ENCODE measurements at places on chromosomes 7 and 10.
A peak's percentile ranks its signal among the peaks of the same experiment; 100 is the strongest.

DNA sequence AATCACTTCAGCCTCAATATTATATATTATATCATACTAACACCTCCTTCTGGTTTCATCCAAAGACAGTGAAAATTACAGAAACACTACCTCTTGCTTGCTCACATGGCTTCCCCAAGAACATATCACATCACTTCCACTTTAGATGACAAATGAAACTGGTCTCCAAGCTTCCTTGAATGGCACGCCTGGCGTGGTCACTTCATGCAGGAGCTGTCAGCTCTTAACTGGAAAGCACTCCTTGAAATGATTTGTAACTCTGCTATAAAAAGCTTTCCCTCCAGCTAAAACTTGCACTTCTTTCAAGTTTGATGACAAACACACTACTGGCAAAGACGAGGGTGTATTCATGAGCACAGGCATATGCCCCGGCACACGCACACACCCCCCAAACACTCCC, 84.1 kb upstream of the INHBA start:
- DNase-seq: no peak

DNA sequence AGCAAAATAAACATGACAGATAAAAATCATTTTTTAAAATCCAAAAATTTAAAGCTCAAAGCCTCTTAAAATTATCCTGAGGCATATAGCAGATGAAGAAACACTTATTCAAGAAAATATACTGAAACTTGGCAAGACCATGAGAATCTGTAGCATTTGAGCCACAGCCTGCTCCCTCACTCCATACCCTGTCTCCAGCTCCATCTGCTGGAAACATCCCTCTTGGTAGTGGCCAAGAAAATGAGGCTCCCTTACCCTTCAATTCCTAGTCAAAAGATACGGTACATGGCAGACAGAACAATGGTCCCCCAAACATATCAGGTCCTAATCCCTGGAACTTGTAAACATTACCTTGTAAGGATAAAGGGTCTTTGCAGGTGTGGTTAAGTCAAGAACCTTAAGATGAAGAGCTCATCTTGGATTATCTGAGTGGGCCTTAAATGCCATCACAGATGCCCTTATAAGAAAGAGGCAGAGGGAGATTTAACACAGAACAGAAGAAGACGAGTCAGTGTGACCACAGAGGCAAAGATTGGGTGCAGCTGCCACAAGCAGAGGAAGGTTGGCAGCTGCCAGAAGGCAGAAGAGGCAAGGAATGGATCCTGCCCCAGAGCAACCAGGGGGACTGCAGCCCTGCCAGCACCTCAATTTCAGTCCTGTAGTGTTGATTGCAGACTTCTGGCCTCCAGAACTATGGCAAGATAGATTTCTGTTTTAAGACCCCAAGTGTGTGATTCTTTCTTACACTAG, 149.4 kb downstream of the ZNF248 start:
- DNase-seq: no peak

DNA sequence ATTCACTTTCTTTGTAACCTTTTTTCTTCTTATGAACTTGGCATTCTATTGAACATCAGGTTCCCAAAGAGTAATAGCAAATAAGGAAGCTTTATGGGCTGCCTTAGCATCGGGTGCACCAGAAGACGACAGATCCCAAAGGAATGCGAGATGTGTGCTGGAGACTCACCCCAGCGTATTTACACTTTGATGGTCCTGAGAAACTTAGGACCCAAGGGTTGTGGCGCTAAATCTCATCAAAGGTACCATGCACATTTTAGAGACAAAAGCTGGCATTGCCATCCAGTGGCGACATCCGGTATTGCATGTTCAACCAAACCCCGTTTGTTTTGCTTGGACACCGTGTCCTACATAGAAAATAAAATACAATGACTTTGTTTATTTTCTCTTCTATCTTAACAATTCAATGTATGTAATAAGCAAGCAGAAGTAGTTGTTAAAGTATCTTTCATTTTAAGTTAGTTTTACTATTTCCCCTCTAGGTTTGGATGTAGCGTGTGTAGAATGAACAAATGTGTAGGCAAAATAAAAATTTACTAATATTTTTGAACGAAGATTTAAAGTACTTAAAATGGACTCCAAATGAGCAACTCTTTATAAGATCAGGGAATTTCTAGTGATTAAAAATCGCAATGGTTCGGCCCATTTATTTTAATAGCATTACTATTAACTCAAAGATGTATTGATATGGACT, 1154.8 kb downstream of the GATA3 start:
- peak; percentile 76 for DNase-seq

GRCh38 chr10:89888321-89889070, 187.1 kb downstream of the KIF20B start:
- no peak for DNase-seq

- no peak for DNase-seq
Observed at GRCh38 chr10:51910189-51910588, 210.8 kb upstream of the CSTF2T start.

DNA sequence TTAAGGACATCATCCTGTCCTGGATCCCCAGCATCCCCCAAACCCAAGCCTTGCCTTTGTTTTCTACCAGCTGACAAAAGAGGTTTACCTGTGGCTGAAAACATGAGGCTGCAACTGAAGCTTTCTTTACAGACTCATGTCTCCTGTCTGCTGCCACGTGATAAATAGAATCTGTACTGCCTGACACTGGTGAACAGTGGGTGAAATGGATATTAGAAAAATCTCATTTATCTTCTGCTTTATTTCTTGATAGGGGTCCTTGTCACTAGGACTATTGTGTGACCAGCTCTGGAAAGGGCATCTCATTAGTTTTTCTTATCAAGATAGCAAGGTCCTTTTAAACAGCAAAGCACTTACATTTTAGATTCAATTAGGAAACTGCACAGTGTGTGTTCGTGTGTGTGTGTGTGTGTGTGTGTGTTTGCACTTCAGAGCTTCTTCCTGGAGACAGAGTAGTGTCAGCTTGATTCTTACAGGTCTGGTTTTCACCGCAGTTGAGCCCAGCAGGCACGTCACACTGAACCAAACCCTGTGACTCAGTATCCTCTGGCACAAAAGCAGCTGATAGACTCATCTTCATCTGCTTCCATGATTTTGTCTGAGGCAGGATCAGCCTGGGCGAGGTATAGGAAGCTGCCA, 373.5 kb upstream of the CELF2 start:
- DNase-seq: no peak

- no peak for DNase-seq
Observed at GRCh38 chr7:24337180-24337579, 53.2 kb downstream of the NPY start.

DNA sequence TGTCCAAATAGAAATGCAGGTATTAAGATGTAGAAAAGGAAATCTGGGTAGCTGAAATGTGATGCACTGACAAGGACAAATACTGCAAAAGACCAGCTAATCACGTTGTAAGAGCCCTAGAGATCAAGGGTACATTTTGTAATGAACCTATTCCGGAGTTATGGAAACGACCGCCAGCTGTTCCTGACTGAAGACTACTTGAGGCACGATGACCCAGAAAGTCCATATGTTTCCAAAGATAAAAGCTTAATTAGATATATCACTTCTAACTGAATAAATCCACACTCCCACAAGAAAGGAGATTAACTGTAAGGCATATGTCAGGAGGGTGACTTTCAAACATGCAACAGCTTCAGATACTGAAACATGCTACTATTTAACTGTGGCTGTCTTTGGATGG, 253.5 kb downstream of the NSUN6 start:
- no peak for DNase-seq

GRCh38 chr10:75736151-75736640, 304.8 kb downstream of the LRMDA start:
- no peak for DNase-seq

- DNase-seq: no peak
Observed at GRCh38 chr7:35727571-35727970, 32.6 kb upstream of the HERPUD2 start.

DNA sequence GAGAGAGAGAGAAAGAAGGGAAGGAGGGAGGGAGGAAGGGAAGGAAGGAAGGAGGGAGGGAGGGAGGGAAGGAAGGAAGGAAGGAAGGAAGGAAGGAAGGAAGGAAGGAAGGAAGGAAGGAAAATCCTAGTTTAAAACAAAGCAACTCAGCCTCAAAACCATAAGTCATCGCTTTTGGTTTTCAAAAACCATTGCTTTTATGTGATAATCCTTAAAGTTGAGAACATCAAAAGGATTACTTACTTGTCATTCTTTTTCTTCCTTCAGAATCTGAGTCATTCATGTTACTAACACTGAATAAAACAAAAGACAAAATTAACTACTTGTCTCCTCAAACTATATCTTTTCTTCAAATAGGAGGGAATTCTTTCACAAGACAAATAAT, 21.6 kb upstream of the PDSS1 start:
- DNase-seq: no peak

GRCh38 chr7:133203490-133203889, 49.4 kb upstream of the EXOC4 start:
- no peak for DNase-seq

DNA sequence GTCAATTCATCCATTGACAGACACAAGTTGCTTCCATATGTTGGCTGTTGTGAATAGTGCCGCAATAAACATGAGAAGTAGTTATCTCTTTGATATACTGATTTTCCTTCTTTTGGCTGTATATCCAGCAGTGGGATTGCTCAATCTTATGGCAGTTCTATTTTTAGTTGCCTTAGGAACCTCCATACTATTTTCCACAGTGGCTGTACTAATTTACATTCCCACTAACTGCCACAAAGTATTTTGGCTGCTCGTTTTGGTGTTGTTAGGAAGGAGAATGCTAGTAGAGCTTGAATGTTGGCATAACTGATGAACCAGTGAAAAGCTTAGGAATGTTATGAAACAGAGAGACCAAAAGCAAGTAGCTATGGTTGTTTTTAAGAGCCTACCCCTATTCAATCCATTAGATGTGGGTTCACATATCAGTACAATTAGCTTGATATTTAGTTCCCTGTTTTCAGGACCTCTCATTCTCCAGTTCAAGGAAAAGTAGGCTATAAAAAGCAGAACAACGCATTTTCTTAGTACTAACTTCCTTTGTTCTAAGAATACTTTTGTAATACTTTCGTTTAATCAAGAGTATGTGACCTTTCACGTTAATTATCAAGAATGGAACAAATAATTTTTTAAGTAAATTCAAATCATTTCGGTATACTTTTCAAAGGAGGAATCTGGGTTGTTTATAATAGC, 100.3 kb downstream of the FAS start:
- no peak for DNase-seq

- no peak for DNase-seq
Observed at GRCh38 chr7:132319481-132319880, 256.8 kb downstream of the PLXNA4 start.

DNA sequence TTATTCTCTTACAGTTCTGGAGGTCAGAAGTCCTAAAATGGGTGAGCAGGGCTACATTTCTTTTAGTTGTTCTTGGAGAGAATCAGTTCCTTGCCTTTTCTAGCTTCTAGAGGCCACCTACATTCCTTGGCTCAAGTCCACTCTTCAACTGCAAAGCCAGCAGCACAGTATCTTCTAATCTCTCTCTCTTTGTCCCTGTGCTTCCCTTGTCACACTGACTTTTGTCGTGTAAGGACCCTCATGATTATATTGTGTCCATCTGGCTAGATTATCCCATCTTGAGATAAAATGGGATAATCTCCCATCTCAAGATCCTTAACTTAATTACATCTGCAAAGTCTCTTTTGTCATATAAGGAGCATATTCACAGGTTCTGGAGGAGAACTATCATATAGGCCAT, 359.0 kb downstream of the ADRA2A start:
- DNase-seq: no peak

DNA sequence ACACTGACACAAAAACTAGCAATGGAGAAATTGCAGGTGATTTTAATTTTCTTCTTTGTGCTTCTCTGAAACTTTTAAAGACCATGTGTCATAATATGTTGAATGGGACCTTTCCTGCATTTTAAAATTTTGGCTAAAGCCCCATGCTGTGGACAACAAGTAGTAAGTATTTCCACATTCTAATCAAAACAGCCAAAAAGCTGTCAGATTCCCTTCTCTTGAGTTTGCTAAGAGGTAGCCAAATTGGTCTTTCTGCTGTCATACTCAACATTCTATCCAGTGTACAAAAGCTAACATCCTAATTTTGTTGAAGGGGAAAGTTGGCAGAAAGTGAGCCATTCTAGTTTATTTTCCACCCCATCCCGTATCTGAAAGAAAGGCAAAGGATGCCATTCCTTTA, 447.6 kb downstream of the TFEC start:
- no peak for DNase-seq
